Progenitor cell of endocrine pancreas (in vitro differentiated cells): ENCODE measurements at places on chromosomes 1 and 21. TPM values are rescaled to one million over a fixed set of nuclear protein-coding genes. Genes with fewer than 3 reads are reported as not detected.

The UBXN10 gene
- total RNA-seq, result 2.8 and 3.1 TPM in 2 replicates

The HSD3B2 gene
- not detected in 2 replicates for total RNA-seq

The MATN1 gene
- total RNA-seq, result 0.11 and 0.14 TPM in 2 replicates

The PDC gene
- not detected in 2 replicates for total RNA-seq

The RAP1GAP gene
- total RNA-seq, result 15.3 and 16.1 TPM in 2 replicates

The MACO1 gene
- 31.2 and 31.5 TPM in 2 replicates for total RNA-seq

The C2CD4D gene
- 1.00 and 1.3 TPM in 2 replicates for total RNA-seq

The WDR47 gene
- total RNA-seq, result 12.1 and 12.2 TPM in 2 replicates

The LAPTM5 gene
- 0.20 TPM in 1 of 2 replicates, not detected in the other for total RNA-seq

The GPR161 gene
- total RNA-seq, result 57.7 and 58.5 TPM in 2 replicates

The CHODL gene
- 0.38 and 0.51 TPM in 2 replicates for total RNA-seq
